ENCODE measurements at places on chromosomes 7 and 10. TPM values are rescaled to one million over a fixed set of nuclear protein-coding genes. Genes with fewer than 3 reads are reported as not detected.
A peak's percentile ranks its signal among the peaks of the same experiment; 100 is the strongest.

- no peak overlapping the region for H3K4me3 ChIP-seq
- DNase-seq, result no peak
- H3K27me3 ChIP-seq, result no peaks in the 10 kb centered on the region
These were observed 54.4 kb downstream of the ITGB8 start for GRCh38 chr7:20385126-20385525.

GRCh38 chr7:22662036-22662435, 65.0 kb upstream of the IL6 start:
- no peak overlapping the region for H3K27ac ChIP-seq
- no peaks in the 10 kb centered on the region for H3K27me3 ChIP-seq
- DNase-seq, result no peak
- H3K4me1 ChIP-seq, result peaks cover under 1% of the 10 kb centered on the region
- no peaks in the 10 kb centered on the region for H3K36me3 ChIP-seq

DNA sequence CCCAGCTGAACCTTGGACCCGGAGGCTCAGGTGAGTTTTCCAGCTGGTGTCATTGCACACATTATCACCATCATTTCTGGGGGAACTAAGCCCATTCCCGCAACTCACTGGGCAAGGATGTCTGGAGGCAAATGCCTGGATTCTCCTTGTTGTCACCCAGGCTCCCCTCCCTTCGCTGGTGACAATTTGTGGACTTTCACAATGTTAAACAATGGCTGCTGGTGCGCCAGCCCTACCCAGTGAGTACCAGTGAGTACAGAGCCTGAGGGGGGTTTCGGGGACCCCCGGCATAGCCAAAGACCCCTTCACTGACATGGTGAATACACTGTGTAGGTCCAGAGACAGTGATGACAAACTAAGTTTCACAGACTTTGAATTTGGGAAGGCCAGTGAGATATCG, 189.2 kb downstream of the ADARB2 start:
- H3K4me1 ChIP-seq, result no peaks in the 10 kb centered on the region
- H3K27me3 ChIP-seq, result no peaks in the 10 kb centered on the region
- no peaks in the 10 kb centered on the region for H3K36me3 ChIP-seq

- DNase-seq, result no peak
- no peaks in the 10 kb centered on the region for H3K36me3 ChIP-seq
- H3K4me1 ChIP-seq, result no peaks in the 10 kb centered on the region
- H3K27ac ChIP-seq, result no peak overlapping the region
These were observed 92.3 kb upstream of the KDM7A start for GRCh38 chr7:140269004-140269638.

RAPGEF5 gene
- total RNA-seq, result 14.5 TPM

DNA sequence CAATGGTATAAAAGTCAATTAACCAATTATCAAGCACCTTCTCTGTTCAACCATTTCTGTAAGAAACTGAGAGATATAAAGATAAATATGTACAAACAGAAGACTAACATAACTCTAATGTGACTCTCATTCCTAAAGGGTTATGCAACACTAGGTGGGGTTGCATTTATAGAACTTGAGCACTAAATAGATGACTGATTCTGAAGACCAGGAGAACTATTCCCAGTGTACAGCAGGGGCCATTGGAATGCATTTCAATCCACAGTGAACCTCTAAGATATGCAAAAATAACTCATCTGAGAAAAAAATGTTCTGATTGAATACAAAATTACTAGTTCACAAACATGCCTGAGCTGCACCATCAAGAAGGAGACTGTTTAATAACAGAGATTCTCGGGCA, 341.2 kb upstream of the STEAP1 start:
- H3K4me3 ChIP-seq, result no peak overlapping the region
- H3K4me1 ChIP-seq, result no peaks in the 10 kb centered on the region
- no peak overlapping the region for H3K27ac ChIP-seq

DNA sequence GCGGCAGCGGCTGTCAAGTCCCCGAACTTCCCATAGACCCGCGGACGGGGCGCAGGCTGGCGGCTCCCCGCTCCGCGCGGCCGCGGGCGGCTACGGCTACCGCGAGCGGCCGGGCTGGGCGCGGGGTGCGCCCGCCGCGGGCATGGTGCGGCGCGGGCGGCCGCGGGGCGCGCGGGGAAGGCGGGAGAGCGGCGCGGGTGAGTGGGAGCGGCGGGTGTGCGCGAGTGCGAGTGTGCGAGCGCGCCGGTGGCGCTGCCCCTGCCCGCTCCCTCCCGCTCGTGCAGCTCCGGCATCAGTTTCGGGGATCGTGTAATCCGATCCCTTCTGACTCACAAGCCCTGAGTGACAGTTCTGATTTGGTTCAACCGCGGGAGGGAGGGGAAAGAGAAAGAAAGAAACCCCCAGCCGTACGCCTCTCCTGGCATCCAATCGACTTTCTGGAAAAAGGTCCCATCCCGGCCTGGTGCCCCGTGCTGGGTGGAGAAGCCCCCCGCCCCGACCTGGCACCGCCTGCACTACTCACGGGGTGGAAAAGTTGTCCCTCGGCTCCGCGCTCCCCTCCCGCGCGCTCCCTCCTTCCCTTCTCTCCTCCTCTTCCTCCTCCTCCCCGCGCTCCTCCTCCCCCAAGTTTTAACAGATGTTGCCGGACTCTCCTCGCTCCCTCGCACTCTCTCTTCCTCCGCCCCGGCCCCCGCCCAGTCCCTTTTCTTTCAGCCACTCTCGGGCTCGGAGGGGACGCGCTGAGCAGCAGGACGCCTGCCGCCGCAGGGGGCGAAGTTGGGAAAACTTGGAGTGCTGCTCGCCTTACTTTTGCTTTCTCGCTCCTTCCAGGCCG, at the start of gene GLI3:
Gene GLI3, minus strand, starts transcription at position 234 of the 835 bp plus-strand sequence. CDS start 13,956 bp downstream, outside the sequence.
- no peaks in the 10 kb centered on the region for H3K36me3 ChIP-seq
- H3K4me3 ChIP-seq, result peak within 1 kb of the TSS; percentile 83
- peaks cover 40% of the 10 kb centered on the region for H3K27me3 ChIP-seq
- DNase-seq, result peak; percentile 89

RPA3 gene
- total RNA-seq, result 20.9 TPM

- no peak for DNase-seq
- H3K4me3 ChIP-seq, result no peak overlapping the region
- H3K36me3 ChIP-seq, result no peaks in the 10 kb centered on the region
- H3K27me3 ChIP-seq, result no peaks in the 10 kb centered on the region
- no peaks in the 10 kb centered on the region for H3K4me1 ChIP-seq
- no peak overlapping the region for H3K27ac ChIP-seq
These were observed 80.3 kb upstream of the UCN3 start for GRCh38 chr10:5284311-5285057.

ZNF365 gene
- 0.93 TPM for total RNA-seq

DNA sequence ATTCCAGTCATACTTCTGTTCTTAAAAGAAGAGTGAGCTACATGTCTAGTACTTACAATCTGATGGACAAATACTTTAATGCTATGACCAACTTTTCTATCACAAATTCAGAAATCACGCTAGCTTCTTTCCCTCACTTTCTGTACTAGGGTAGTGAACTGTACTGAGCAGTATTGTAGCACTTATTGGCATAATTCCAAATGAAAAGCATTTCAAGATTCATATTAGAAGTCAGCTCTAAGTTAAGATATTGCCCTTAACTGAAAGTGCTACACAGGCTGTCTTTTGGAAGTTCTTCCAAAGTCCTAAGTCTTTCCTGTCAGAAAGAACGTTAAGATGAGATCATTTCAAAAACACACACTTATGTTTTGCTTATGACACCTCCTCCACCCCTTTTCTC, 13.4 kb downstream of the P4HA1 start:
- no peaks in the 10 kb centered on the region for H3K36me3 ChIP-seq
- no peaks in the 10 kb centered on the region for H3K27me3 ChIP-seq
- no peak overlapping the region for H3K4me3 ChIP-seq
- no peak overlapping the region for H3K27ac ChIP-seq
- no peak for DNase-seq
- H3K4me1 ChIP-seq, result no peaks in the 10 kb centered on the region

DNA sequence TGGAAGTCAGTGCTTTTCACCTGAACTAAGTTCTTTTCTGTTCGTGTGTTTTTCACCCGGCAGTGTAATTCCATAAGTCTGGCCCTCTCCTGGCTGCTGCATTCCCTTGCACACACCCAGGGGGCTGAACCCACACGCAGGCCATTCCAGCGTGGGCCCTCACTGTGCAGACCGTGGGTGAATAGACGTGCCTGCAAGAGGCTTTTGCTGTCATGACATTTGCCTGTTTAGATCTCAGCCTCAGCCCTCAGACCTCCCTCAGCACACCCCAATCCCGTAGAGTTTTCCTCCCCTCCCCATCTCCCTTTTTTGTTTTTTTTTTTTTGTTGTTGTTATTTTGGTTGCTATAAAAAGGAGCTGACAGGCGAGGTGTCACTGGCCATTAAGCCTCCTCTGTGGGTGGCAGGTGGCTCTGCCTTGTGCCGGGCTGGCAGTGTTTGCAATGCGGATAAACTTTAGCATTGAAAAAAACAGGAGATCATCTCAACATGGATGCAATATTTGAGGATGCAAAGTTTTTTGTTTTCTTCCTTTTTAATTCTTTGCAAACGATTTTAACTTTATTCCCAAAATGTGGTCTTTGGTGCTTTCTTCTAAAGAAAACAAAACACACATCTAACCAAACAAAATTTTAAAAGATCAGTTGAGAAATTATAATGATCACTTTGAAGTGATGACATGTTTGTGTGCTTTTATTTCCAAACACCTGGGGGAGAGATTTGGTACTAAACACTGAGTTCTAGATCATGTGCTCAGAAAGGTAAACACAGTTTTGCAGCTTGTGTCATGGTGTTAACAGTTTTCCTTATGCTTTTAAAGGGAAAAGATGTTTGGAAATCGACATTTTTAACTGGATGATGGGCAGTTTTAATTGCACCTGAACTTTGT, 58.8 kb downstream of the WDR37 start:
- H3K4me1 ChIP-seq, result peaks cover 4% of the 10 kb centered on the region
- H3K4me3 ChIP-seq, result no peak overlapping the region
- no peak overlapping the region for H3K27ac ChIP-seq
- no peaks in the 10 kb centered on the region for H3K27me3 ChIP-seq
- no peaks in the 10 kb centered on the region for H3K36me3 ChIP-seq
- DNase-seq, result no peak

GRCh38 chr10:86646933-86647332, 7.4 kb upstream of the OPN4 start:
- peak overlapping the region; percentile 55 for H3K27ac ChIP-seq
- no peak for DNase-seq
- H3K27me3 ChIP-seq, result no peaks in the 10 kb centered on the region
- H3K36me3 ChIP-seq, result no peaks in the 10 kb centered on the region
- no peak overlapping the region for H3K4me3 ChIP-seq

DNA sequence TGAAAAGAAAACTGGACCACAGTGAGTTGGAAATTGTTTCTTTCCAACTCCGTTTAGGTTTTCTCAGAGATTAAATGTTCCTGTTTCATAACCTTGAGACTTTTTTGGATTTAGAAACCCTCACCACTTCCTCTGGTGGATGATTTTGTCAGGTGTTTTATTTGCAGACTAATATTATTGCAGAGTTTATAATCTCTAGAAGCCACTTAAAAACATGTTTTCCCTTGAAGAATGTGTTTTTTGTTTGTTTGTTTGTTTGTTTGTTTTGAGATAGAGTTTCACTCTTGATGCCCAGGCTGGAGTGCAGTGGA, 520 bp upstream of the MICU1 start:
- peak overlapping the region; percentile 29 for H3K27ac ChIP-seq
- H3K36me3 ChIP-seq, result no peaks in the 10 kb centered on the region
- peaks cover 9% of the 10 kb centered on the region for H3K4me1 ChIP-seq
- no peaks in the 10 kb centered on the region for H3K27me3 ChIP-seq
- DNase-seq, result no peak
- peak overlapping the region; percentile 17 for H3K4me3 ChIP-seq

TRPV5 gene
- total RNA-seq, result not detected

DNA sequence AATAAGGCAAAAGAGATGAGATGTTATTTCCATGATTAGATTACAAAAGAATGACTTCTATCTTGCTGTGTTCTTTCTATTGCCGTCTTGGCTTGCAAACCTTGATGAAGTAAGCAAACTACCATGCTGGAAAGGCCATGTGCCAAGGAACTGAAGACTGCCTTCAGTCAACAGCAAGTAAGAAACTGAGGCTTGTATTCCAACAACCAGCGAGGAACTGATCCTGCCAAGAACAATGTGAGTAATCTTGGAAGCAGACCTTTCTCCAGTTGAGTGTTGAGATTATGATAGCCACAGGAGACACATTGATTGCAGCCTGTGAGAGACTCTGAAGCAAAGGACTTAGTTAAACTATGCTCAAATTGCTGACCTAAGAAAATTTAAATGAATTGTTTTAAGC, 164.6 kb upstream of the GRM3 start:
- no peak for DNase-seq
- H3K27ac ChIP-seq, result no peak overlapping the region
- H3K4me1 ChIP-seq, result no peaks in the 10 kb centered on the region
- H3K27me3 ChIP-seq, result no peaks in the 10 kb centered on the region
- H3K4me3 ChIP-seq, result no peak overlapping the region
- H3K36me3 ChIP-seq, result no peaks in the 10 kb centered on the region

GRCh38 chr7:150389532-150389816, 10.3 kb downstream of the ZNF775 start:
- no peaks in the 10 kb centered on the region for H3K27me3 ChIP-seq
- H3K4me1 ChIP-seq, result peaks cover 5% of the 10 kb centered on the region

PIK3CG gene
- total RNA-seq, result 0.03 TPM

DNA sequence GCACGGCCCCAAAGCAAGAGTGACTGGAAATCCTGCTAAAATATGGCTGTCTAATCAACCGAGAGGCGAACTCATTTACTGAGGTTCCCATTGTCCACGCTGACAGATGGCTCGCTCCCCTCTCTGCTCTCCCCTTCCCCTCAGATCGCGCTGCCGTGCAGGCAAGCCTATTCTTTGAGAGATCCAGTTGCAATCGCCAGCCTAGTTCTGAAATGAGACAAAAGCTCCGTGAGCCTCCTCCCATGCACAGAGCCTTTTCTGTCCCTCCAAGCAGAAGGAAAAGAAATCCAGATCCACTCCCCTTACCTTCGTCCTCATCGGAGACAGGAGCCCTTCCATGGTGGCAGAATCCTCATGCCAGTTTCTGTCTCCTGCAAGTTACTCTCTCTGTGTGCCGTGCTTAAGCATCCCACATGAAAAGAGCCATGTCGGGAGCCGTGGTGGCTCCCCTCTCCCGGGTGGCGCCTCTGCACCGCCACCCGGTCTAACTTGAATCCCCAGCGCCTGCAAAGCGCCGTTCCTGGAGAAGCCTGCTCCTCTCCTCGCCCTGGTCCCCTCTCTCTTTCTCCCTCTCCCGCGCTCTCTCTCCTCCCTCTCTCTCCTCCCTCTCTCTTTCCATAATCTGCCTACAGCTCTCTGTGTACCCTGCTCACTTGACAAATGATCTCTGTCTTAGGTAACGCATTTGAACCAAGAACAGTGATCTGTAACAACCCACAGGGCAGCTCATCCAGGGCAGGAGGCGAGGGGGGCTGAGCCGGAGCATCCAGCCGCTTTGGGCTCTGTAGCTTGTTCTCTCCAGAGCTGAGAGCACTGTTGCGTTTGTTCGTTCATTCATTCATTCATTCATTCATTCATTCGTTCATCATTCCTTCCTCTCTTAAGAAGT, 156.8 kb downstream of the FRMD4A start:
- no peaks in the 10 kb centered on the region for H3K4me1 ChIP-seq
- DNase-seq, result peak; percentile 35
- H3K27me3 ChIP-seq, result peaks cover 46% of the 10 kb centered on the region

- H3K4me1 ChIP-seq, result no peaks in the 10 kb centered on the region
- no peaks in the 10 kb centered on the region for H3K27me3 ChIP-seq
- no peaks in the 10 kb centered on the region for H3K36me3 ChIP-seq
- no peak overlapping the region for H3K27ac ChIP-seq
These were observed 213.1 kb downstream of the TPK1 start for GRCh38 chr7:144622745-144623144.

GRCh38 chr7:106384373-106384772, 99.6 kb upstream of the NAMPT start:
- H3K27ac ChIP-seq, result no peak overlapping the region
- no peaks in the 10 kb centered on the region for H3K36me3 ChIP-seq
- H3K4me3 ChIP-seq, result no peak overlapping the region
- no peaks in the 10 kb centered on the region for H3K27me3 ChIP-seq

GRCh38 chr7:22776964-22777363, 45.7 kb downstream of the TOMM7 start:
- H3K4me1 ChIP-seq, result no peaks in the 10 kb centered on the region
- H3K4me3 ChIP-seq, result no peak overlapping the region
- no peak for DNase-seq
- H3K36me3 ChIP-seq, result no peaks in the 10 kb centered on the region
- no peak overlapping the region for H3K27ac ChIP-seq
- no peaks in the 10 kb centered on the region for H3K27me3 ChIP-seq
